GM23248 (cell line): ENCODE measurements at places on chromosomes 6 and 20. TPM values are rescaled to one million over a fixed set of nuclear protein-coding genes. Genes with fewer than 3 reads are reported as not detected.

- no peak overlapping the region for H3K4me3 ChIP-seq
- no peaks in the 10 kb centered on the region for H3K27me3 ChIP-seq
- H3K4me1 ChIP-seq, result no peaks in the 10 kb centered on the region
Measured at GRCh38 chr6:113924312-113924723, 46.6 kb downstream of the HDAC2 start.

NT5E gene
- total RNA-seq, result 264 and 293 TPM in 2 replicates

DNA sequence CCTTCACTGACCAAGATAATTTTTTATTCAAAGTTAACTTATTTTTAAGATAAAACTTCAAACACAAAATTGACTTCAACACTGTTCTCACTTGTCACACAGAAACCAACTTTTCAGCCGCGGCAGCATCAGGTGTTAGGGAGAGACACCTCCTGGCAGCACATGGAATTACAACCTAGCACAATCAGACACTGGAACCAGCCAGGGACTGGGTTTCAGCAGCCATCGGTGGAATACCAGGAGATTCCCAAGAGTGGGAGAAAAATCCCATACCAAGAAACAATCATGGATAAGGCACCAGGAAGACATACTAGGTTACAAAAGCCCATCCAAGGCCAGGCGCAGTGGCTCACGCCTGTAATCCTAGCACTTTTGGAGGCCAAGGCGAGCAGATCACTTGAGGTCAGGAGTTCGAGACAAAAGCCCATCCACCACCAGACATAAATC lies 70.0 kb downstream of the SNX5 start:
- H3K36me3 ChIP-seq, result no peaks in the 10 kb centered on the region
- H3K4me1 ChIP-seq, result peaks cover 18% of the 10 kb centered on the region
- no peak overlapping the region for H3K4me3 ChIP-seq
- peak; percentile 85 for DNase-seq
- H3K27me3 ChIP-seq, result no peaks in the 10 kb centered on the region

GRCh38 chr6:111724039-111724438 lies 118.4 kb upstream of the TRAF3IP2 start:
- peak overlapping the region; percentile 72 for H3K27ac ChIP-seq
- peaks cover 76% of the 10 kb centered on the region for H3K4me1 ChIP-seq
- no peaks in the 10 kb centered on the region for H3K36me3 ChIP-seq
- no peaks in the 10 kb centered on the region for H3K27me3 ChIP-seq

GRCh38 chr20:24357931-24358330 lies 111.5 kb upstream of the SYNDIG1 start:
- no peaks in the 10 kb centered on the region for H3K4me1 ChIP-seq
- DNase-seq, result no peak
- no peak overlapping the region for H3K4me3 ChIP-seq
- no peak overlapping the region for H3K27ac ChIP-seq
- H3K27me3 ChIP-seq, result no peaks in the 10 kb centered on the region
- H3K36me3 ChIP-seq, result no peaks in the 10 kb centered on the region

DNA sequence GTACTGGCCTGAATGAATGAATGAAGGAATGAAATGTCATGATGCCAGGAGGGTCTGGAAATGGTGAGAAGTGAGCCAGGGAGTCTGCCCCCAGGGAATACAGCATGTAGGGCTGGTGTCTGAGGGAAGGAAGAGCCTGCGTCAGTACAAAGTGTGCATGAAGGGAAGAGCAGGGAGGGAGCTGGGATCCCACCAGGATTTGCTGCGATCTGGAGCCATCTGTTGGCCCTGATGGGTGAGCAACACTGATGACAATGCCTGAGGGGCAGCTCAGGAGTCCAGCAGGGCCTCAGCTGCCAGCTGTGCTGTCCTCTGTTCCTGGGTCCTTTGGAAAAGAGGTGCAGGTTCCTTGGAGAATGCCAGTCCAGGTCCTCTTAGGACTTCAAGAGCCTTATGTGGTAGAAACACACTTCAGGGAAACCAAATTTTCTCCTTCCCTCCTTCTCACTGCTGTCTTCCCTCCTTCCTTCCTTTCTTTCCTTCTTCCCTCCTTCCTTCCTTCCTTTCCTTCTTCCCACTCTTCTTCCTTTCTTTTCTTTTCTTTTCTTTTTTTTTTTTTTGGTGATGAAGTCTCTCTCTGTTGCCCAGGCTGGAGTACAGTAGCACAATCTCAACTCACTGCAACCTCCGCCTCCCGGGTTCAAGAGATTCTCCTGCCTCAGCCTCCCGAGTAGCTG lies 11.5 kb downstream of the BPI start:
- H3K36me3 ChIP-seq, result no peaks in the 10 kb centered on the region
- no peaks in the 10 kb centered on the region for H3K27me3 ChIP-seq
- DNase-seq, result peak; percentile 36
- H3K27ac ChIP-seq, result no peak overlapping the region
- no peaks in the 10 kb centered on the region for H3K4me1 ChIP-seq
- no peak overlapping the region for H3K4me3 ChIP-seq

DNA sequence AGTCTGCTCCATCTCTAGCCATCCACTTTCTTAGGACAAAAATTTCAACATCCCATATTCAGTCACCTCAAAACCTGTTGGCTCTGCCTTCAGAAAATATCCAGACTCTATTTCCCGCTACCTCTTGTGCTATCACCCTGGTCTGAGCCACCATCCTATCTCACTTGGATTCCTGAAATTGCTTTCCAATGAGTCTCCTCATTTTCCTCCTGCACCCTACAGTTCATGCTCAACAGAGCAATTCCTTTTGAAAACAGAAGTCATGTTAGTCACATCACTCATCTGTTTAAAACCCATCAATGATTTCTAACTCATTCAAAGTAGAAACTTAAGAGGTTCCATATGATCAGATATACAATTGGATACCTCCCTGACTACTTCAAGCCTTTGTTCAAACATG lies 229.9 kb downstream of the ADGRG6 start:
- no peak overlapping the region for H3K4me3 ChIP-seq
- 0 out of 2 replicates have a peak, but pooled peaks cover 3% of the 10 kb centered on the region for H3K4me1 ChIP-seq
- DNase-seq, result no peak
- H3K27ac ChIP-seq, result no peak overlapping the region

DNA sequence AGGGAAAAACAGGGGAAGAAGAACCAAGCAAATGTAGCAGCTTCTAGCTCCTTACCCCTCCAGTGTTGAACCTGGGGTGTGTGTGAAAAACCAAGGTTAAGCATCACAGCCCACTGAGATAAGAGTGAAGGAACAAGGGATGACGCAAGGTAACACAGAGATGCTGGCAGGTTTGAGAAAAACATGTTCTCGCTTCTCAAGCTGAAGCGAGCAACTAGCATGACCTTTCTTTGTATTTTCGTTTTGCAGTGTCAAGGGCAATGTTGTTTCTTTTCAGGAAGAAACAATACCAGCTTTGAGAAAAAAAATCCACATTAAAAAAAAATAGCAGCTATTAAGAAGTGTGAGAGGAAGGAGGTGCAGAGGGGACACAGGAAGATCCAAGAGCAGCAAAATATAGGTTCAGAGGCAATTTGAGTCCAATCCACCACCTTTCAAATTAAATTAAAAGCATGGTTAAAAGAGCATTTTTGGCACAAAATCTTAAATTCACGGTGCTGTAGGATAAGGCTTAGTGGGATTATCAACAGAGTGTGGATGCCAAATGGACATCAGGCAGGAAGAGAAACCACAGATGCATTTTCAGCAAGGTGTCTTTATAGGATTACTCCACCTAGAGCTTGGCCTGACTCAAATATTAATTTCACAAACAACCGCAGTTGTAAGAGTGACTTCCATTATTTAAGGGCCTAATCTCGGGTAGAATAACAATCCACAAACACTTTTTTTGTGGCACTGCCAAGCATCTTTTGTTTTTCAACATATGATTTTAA lies 70.9 kb downstream of the SYNE1 start:
- DNase-seq, result no peak
- no peaks in the 10 kb centered on the region for H3K27me3 ChIP-seq
- no peak overlapping the region for H3K4me3 ChIP-seq

CCM2L gene
- not detected in 2 replicates for total RNA-seq

SSTR4 gene
- total RNA-seq, result not detected in 2 replicates

STK38 gene
- total RNA-seq, result 30.5 and 35.6 TPM in 2 replicates

GRCh38 chr20:5654557-5654956 lies 95.6 kb upstream of the SHLD1 start:
- DNase-seq, result peak; percentile 95
- H3K4me3 ChIP-seq, result no peak overlapping the region
- H3K27me3 ChIP-seq, result no peaks in the 10 kb centered on the region

GRCh38 chr20:43345676-43346075 lies 112.0 kb upstream of the SRSF6 start:
- no peaks in the 10 kb centered on the region for H3K4me1 ChIP-seq
- no peak overlapping the region for H3K4me3 ChIP-seq
- H3K27me3 ChIP-seq, result no peaks in the 10 kb centered on the region
- no peak overlapping the region for H3K27ac ChIP-seq
